Mammary epithelial cell (primary cell): ENCODE measurements at places on chromosomes 6 and 20.

- no peak for DNase-seq
Observed at GRCh38 chr6:125299257-125299656, 2.5 kb downstream of the HDDC2 start.

DNA sequence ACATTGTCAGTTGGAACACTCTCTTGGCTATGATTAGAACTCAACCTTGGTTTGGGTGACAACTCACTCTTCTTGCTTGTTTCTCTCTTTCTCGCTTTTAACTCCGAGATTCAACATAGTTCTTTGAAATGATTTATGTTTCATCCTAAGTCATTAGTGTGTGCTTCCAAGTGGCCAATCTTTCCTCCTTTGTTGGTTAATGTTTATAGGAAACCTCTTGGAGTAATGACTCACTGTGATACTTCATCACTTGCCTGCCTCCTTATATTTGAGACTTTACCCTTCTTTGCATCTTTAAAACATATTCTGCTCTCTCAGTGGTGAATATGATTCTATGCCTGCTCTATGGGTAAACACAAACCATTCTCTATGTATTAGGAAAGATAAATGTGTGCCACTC lies 279.7 kb upstream of the FLRT3 start:
- DNase-seq = peak; percentile 32

GRCh38 chr6:169269180-169270076 lies 15.8 kb upstream of the THBS2 start:
- DNase-seq = peak; percentile 72

DNA sequence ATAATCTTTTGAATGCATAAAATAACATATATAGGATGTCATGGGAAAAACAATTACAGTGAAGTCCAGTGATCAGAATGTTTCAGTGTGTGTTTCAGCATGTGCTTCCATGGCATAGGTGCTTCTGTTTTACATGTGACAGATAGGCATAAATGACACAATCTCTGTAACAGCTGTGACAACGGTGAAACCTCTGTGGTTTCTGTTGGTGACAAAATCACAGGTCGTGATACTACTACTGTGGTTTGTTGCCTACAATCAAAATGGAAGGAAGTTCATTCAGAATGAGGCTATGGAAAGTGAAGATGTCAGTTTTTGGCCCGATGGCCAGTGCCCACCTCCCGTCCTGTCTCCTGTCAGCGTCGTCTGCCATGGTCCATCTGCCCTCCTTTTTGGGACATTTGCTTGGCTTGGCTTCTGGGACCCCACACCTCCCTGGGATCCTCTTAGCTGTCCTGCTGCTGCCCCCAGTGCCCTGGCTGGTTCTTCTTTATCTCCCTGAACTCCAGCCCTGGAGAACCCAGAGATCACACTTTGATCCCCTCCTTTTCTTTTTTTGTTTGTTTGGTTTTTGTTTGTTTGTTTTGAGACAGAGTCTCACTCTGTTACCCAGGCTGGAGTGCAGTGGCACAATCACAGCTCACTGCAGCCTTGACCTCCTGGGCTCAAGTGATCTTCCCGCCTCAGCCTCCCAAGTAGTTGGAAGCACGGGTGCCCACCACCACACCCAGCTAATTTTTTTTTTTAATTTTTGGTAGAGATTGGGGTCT lies 79.3 kb upstream of the NAA20 start:
- no peak for DNase-seq

DNA sequence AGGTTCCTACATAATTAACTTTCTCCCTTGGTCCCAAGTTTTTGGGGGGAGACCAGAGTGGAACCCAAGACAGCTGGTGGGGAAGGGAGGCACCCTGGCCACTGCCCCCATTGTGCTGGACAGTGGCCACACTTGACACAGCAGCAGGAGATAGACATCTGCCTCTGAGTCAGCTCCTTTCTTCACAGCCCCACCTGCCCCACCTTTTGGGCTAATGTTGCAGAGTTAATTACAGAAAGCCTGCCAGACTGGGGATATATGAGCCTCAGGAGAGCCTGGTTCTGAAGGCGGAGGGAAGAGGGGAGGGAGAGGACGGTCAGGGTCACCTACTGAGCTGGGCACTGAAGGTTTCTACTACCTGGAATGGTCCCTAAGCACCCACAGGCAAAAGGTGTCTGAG lies 50.6 kb downstream of the MAFB start:
- no peak for DNase-seq

DNA sequence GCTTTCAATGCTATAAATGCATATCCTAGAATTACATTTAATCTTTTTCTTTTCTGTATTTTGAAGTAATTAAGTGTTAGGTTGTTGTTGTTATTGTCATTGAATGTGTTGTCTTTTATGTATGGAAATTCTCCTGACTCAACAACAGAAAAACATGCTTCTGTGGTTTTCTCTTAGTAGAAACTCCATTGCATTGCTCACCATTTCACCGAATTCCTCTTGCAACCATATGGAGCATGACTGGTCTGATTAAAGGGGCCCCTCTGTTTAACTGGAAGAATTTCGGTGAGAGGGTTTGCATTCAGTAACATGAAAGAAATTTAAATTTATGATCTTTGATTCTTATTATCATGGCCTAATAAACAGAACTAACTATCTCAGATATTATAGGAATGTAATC lies 454.3 kb upstream of the JARID2 start:
- DNase-seq = peak; percentile 37

DNA sequence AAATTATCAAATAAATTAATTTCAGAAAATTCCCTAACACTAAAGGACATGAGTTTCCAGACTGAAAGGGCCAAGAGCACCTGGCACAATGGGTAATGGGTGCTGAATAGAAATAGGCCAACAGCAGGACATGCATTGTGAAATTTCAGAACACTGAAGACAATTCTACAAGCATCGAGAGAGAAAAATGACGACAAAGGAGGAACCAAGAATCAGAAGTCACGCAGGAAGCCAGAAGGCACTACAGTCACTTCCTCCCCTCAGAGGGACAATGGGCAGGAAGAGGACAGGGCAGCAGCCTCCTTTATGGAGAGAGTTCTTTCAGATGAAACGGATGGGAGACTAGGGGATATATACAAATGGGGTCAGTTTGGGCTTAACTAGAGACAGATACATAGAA lies 29.6 kb downstream of the PCNA start:
- no peak for DNase-seq

DNA sequence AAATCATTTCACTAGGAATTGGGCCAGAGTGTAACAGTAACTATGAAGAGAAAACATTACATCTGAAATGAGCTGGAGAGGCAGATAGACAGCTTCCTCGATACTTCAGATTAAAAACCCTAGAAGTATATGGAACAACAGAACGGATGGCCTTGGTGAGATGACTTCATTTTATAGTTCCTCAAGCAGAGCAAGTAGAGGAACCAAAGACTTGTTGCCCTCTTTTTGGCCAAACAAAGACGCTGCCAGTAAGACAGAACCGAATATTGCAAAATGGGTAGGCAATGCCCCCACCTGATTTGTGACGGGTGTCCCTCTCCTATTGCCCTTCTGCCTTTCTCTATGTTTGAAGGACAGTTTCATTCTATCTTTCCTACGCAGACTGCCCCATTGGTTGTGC lies 53.5 kb downstream of the AGPAT4 start:
- no peak for DNase-seq

- no peak for DNase-seq
Observed at GRCh38 chr6:164098857-164099267, 684.3 kb downstream of the QKI start.

- DNase-seq = peak; percentile 56
Observed at GRCh38 chr6:25360621-25361020, 81.4 kb downstream of the CARMIL1 start.

DNA sequence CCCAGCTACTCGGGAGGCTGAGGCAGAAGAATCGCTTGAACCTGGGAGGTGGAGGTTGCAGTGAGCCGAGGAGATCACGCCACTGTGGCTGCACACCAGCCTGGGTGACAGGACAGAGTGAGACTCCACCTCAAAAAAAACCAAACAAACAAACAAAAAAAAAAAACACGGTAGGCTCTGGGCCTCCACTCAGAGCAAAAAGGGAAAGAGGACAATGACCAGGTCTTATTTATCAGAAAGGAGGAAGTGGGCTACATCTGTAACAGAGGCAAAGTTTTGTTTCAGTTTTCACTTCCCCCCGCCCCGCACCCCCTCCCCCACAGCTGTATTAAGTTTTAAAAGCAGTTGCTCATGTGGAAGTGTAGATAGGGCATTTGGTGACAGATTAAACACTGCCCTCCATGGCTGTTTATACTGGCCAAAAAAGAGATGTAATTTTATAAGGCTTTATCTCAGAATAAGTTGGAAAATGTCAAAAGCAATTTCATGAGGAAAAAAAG lies 114.6 kb downstream of the RCAN2 start:
- DNase-seq = no peak

- no peak for DNase-seq
Observed at GRCh38 chr6:161271343-161272030, 2.4 kb downstream of the AGPAT4 start.

DNA sequence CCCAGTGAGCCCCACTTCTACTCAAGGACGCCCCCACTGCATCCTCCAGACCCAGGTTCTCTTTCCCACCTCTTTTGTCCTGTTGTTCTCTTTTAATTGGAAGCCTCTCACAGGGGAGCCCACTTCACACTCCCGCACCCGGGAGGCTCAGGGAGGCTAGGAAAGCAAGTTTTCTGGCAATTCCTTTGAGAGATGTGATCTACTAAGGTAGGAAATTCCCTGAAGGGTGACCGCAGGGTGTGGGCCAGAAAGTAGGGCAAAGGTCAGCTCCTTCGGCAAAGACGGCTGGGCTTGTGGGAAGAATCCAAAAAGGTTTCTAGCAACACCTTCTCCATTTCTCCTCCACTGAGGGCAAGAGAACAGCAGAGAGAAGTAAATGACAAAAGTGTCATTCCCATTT lies 98.1 kb upstream of the PTPN1 start:
- no peak for DNase-seq

DNA sequence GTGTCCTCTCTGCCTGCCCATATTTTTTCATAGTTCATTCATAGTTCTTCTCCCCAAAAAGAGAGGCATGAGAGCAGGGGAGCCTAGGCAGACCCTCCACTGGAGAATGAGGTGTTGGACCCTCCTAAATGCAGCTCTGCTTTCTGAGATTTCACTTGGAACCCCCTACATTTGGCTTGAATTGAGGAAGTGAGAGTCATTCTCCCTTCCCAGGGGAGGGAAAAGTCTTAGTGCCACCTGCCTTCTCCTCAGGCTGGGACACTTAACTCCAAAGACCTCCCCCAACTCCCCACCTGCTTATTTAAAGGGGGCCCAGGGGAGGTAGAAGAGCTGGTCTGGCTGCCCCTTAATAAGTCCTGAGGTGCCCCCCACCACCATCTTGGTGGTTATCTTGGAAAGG lies 78.2 kb downstream of the CHMP4B start:
- no peak for DNase-seq

- peak; percentile 97 for DNase-seq
Observed at GRCh38 chr20:18001131-18001921, 32.5 kb downstream of the MGME1 start.

DNA sequence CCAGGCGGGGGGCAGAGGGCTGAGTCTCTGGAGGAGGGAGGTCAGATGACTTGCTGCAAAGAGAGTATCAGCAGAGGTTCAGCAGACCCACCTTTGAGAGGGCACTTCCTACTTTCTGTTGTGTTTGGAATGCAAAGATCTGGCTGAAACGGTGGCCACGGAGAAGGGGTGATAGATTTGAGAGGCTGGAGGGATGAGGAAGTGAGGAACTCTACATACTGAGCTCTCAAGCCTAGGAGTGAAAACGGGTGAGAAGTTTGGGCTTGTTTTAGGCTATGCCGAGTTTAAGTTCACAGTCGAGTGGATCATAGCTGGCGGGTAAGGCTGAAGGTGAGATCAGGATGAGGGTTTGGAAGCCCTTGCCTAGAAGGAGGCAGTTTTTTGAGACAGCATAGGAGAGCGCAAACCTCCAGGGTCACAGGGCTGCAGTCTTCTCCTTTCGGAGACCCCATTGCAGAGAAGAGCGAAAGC lies 477 bp upstream of the ITPA start:
- DNase-seq = peak; percentile 28

GRCh38 chr6:104959026-104959858 lies 2.3 kb downstream of the LIN28B start:
- no peak for DNase-seq

DNA sequence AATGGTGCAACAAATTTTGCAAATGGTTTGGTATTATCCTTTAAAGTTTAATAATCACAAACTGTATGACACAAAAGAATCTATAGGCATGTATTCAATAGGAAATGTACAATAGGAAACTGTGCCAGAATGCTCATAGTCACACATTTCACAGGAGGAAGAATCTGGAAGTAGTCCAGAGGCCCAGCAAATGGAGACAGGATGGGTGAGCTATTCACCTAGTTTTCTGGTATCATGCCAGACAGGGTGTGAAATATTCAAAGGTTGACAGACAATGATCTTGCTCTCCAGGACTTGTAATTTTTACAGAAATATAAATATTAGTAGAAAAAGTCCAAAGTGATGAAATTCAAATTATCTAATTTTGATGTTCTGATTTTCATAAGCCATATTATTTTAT lies 520.1 kb upstream of the IMPG1 start:
- DNase-seq = no peak

DNA sequence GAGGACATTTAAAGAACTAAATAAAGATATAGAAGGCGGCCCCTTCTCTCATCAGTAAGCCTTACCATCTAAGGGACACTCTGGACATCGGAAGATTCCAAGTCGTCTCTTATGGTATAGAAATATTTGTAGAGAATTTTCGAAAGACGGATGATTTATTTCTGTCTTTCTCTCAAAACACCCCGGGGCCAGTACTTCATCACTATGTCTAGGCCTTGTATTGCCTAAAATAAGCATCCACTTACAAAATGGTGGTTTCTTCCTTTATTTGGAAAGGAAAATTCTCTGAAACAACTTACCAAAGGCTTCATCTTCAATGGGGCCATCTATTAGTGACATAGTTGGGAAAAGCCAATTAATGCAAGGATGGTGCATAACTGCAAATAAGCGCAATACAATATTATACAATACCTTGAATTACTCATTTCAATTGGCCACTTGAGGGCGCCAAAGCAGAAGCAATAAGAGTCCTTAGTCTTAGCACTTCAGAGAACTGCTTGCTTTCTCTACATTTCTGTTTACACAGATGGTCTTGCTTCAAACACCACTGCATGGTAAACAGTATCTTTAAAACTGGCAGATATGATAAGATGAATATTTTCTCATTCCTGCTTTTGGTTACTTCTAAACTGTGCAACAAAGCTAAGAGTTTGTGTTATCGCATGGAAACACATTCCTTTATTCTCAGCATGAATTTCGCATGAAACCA lies 113.2 kb downstream of the VIP start:
- DNase-seq = peak; percentile 51

- DNase-seq = no peak
Observed at GRCh38 chr6:157496534-157497095, 115.6 kb downstream of the ZDHHC14 start.

DNA sequence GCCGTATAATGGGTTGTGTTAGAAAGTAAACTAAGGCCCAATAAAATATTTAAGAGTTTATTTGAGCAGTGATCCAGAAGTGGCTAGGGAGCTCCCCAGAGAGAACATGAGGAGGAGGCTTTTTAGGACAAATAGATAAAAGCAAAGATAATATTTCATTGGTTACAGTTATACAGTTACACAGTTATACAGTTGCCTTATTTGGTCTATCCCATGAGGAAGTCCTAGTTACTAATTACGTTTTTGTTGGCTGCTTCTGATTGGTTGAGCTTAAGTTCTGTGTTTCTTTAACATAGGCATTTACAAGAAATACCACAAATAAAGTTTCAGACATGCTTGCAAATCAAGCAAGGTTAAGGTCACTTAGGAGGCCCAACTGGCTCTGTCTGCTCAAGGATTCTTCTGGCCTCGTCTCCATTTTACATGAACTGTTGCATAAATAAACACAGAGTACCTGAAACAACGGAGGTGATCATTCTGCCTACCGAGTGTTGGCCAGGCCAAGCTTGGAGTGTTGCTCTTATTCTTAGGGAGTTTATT lies 7.0 kb downstream of the UBD start:
- peak; percentile 53 for DNase-seq
